ENCODE measurements at places on chromosomes 11 and 22. TPM values are rescaled to one million over a fixed set of nuclear protein-coding genes. Genes with fewer than 3 reads are reported as not detected.

- DNase-seq: peak; percentile 90
These were observed 38.1 kb downstream of the AHNAK start for GRCh38 chr11:62508336-62509058.

GRCh38 chr22:25148149-25148691 is 51.4 kb upstream of the CRYBB3 start:
- DNase-seq: no peak

- DNase-seq: peak; percentile 24
These were observed 4.7 kb downstream of the MUS81 start for GRCh38 chr11:65864706-65865471.

Gene PES1
- total RNA-seq: 21.6 TPM

Gene GNAZ
- total RNA-seq: 3.3 TPM

Gene VSIG10L2
- not detected for total RNA-seq

Gene CHRDL2
- 3.9 TPM for total RNA-seq

GRCh38 chr22:17260950-17261349 is 41.7 kb upstream of the ADA2 start:
- DNase-seq: no peak

Gene BTBD18
- total RNA-seq: not detected

DNA sequence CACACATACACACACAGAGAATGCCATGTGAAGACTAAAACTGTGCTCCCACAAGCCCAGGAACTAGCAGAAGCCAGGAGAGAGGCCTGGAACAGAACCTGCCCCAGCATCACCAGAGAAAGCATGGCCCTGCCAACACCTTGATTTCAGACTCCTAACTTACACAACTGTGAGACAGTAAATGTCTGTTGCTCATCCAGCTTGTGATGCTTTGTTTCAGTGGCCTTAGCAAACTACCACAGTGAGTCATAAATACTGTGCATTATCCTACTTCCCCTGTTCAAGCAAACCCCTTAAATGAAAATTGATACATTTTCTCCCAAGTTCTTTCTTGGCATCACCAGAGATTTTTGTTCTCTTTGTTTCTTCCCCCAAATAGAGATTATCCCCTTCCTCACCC is 1539.4 kb upstream of the TENM4 start:
- no peak for DNase-seq

GRCh38 chr11:13012056-13012661 is 3.0 kb downstream of the RASSF10 start:
- no peak for DNase-seq

Gene OR52I2
- total RNA-seq: not detected

Gene OOSP1
- total RNA-seq: not detected

DNA sequence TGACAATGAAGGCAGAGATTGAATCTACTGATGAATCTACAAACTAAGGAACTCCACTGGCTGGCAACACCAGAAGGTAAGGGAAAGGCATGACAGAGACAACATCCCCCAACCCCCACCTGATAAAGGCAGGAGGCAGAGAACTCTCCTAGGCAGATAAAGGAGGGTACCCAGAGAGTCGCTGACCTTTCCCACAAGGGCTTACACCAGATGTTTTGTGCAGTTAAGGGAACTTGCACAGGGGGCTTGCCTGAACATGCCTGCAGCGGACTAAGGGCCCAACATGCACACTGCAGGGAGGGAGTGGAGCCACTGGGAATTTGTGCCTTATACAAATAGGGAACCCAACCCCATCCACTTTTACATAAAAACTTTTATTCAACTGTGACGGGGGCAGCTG is 1996.9 kb upstream of the RAG2 start:
- DNase-seq: no peak

DNA sequence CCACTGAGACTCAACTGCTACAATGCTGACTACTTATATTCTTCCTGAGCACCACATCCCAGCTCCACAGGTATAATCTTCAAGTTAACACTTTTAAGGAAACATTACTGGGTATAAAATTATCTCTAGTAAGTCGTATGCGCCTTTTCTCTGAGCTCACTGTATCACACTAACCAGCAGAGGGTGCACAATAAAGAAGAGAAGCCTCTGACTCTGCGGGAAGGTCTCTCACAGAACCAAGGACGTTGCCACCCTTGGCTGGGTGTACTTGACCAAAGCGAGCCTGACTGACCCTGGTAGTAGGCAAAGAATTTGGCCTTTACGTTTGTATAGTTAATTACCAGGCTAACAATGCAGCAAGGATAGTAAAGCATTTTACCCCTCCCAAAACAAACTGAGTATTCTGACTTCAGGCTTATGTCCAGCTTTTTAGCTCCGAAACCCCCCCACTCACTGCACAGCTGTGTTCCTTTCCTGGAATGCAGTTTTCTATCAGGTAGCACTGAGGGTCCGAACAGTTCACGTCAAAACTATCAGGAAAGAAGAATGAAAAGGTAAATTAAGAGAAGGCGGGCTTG is at the start of gene BTBD18:
BTBD18 (minus strand) TSS at position 144 of the 578 bp plus-strand sequence. CDS start 631 bp downstream, outside the sequence.
- DNase-seq: no peak

DNA sequence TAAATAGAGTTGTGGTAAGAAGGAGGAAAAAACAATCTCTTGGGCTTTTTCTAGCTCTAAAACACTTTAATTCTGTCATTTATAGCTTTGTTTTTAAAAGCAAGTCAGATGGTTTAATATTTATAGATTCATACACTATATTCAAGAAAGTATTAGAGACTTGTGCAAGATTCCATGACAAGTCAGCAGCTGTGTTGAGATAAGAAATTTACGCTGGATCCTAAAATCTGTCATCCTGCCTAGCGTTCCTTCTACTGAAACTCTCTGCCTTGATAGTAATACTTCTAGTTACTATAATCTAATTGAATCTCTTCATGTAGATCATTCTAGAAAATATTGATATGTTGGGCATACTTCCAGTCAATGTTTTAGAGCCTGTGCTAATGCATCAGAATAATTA is 721.8 kb downstream of the CNTN5 start:
- DNase-seq: no peak

Gene GGTLC3
- total RNA-seq: not detected

DNA sequence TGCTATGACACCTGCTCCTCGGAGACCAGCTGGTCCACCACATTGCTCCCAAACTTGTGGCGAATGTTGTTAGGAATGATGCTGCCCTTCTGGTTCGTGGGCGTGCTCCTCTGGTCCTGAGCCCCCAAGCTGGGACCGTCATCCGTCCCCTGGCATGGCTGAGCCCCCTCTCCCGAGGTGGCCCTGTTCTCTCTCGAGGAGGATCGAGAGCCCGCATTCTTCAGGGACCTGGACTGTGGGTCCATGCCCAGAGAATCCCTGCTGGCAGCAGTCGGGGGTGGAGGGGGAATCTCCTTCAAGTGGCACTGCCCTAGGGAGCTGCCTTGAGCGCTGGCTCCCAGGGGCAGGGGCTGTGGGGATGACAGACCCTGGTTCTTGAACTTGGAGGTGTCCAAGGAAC is 17.4 kb downstream of the TST start:
- DNase-seq: no peak

DNA sequence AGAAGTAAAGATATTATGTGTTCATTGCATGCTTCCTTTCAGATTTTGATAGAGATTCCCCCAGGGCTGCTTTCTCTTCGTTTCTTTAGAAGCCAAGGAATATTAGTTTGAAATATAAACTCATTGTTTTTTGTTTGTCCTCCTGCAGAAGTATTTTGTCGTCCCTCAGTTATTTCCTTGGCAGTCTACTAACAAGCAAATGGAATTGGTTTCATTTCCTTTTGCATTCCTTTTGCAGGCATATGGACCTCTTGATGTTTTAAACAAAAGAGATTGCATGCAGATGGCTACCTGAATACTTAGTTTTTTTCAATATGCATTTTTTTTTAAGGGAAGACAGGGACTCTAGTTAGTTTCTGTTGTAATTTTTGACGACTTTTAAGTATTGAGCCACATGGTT is 62.2 kb downstream of the BCL2L13 start:
- no peak for DNase-seq

DNA sequence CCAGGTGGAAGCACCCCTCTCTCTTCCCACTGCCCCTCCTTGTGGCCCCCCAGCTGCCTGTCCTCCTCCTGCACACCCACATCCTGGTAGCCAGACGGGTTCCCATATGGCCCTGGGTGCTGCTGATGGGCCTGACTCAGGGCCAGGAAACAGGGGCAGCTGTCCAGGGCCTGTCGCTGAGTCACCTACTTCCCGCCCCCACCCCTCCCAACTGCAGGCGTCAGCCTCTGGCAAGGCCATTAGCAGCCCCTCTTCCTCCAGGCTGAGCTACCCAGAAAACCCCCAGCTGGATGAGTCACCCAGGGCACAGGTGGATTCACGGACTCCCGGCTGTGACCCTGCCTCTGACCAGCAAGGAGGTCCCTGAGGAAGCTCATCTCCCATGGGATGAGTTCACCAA is 6.9 kb upstream of the GAL start:
- peak; percentile 49 for DNase-seq

DNA sequence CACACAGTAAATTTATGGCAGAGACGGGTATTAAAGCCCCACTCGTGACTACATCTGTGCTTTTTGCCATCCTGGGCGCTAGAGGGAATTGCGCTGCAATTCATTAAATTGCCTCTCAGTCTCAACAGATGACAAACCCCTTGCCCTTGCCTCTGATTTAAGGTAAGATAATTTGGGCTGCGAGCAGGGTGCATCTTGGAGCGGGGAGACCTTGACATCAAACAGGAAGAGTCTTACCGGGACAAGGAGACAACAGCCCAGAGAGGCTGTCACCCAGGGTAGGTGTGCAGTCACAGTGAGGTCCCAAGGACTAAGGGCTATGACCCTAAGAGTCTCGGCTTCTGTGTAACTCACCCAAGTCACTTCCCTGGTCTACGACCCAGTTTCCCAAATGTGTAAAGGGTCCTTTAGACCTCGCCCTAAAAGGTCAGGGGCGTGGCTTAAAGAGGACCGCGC is 449 bp upstream of the TOM1 start:
- no peak for DNase-seq

DNA sequence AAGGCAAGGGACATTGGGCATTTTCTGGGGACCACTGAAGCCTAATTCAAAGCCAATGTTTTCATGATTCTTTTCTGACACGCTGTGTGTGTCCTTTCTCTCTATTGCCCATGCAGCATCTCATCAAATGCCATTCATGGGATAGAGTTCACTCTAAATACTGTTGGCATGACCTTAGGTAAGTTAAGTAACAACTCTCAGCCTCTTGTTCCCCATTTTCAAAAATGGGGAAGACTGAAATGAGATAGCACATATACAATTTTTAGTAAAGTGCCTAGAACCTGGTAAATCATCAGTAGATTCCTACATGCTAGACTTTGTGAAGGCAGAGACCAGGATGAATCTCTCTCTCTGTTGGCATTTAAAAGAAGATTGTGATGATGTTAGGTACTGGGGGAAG is 12.7 kb upstream of the OR52K2 start:
- no peak for DNase-seq

DNA sequence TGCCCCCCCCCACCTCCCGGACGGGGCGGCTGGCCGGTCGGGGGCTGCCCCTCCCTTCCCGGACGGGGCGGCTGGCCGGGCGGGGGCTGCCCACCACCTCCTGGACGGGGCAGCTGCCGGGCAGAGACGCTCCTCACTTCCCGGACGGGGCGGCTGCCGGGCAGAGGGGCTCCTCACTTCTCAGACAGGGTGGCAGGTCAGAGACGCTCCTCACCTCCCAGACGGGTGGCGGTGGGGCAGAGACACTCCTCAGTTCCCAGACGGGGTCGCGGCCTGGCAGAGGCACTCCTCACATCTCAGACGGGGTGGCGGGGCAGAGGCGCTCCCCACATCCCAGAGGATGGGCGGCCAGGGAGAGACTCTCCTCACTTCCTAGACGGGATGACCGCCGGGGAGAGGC is 24.0 kb downstream of the RNF185 start:
- DNase-seq: no peak

DNA sequence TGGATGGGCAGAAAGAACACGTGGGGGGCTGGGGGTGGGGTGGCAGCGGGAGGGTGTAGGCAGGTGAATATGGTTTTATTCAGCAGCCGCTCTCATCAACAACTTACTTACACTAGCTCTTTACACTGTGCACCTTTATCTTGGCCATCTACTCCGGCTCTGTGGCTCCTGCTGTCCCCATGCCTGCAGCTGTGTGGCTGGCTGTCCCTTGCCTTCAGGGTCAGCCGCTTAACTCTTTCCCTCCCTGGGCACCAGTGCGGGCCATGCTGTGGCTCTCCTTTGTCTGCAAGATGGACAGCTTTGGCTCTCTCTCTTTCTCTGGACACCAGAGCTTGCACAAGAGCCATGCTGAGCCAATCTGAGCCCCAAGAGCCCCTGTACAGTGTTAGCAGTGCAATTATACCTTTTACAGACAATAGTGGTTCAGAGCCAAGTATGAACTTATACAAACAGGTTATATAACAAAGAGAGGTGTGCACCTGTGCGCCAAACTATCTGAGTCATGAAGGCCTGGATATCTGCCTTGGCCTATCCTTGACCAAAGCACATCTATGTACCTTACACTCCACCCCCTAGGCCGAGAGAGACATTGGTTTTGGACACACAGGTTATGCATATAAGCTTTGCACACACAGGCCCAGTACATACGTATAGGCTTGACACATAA is 94.3 kb upstream of the CTSC start:
- DNase-seq: no peak

GRCh38 chr22:44259366-44260215 is 53.2 kb downstream of the SHISAL1 start:
- no peak for DNase-seq

- no peak for DNase-seq
These were observed 105.4 kb upstream of the CSNK2A3 start for GRCh38 chr11:11458485-11458884.

- no peak for DNase-seq
These were observed 8.2 kb downstream of the VPS37C start for GRCh38 chr11:61152816-61153592.

Gene C22orf23
- total RNA-seq: 0.30 TPM

Gene PRR14L
- total RNA-seq: 16.4 TPM

- DNase-seq: no peak
These were observed 39.9 kb downstream of the PTPRJ start for GRCh38 chr11:48020092-48020755.

Gene CRYBB2
- not detected for total RNA-seq

GRCh38 chr22:46695346-46696228 is 42.5 kb downstream of the CERK start:
- DNase-seq: no peak

GRCh38 chr11:123103326-123103980 is 41.5 kb upstream of the HSPA8 start:
- DNase-seq: peak; percentile 55

- no peak for DNase-seq
These were observed 485.4 kb downstream of the SOX6 start for GRCh38 chr11:15870911-15871310.

Gene MMP27
- total RNA-seq: not detected

Gene LARGE1
- total RNA-seq: 147 TPM

DNA sequence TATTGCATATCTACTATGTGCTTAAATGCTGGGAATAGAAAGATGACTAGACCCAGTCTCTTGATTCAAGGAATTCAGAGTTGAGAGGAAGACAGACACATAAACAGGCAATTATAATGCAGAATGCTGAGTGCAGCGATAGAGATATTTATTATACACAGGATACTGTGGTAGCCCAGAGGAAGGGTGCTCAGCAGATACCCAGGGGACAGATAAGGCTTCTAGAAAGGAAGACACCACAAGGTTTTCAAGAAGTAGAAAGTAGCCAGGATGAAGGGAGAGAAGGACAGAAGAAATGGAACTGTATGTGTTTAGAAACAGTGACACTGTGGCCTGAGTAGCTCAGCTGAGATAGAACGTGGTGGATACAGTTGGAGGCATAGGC is 79.4 kb upstream of the NNMT start:
- DNase-seq: no peak

Gene MFRP
- not detected for total RNA-seq

GRCh38 chr22:46290121-46290842 is 6.4 kb upstream of the GTSE1 start:
- DNase-seq: peak; percentile 78
